ENCODE measurements at places on chromosomes 2 and 18. TPM values are rescaled to one million over a fixed set of nuclear protein-coding genes. Genes with fewer than 3 reads are reported as not detected.
A peak's percentile ranks its signal among the peaks of the same experiment; 100 is the strongest.

GRCh38 chr18:47929681-47930198, 719 bp downstream of the SMAD2 start:
- no peak for DNase-seq

GRCh38 chr2:180033993-180034894, 27.1 kb upstream of the CWC22 start:
- no peak for DNase-seq

DNA sequence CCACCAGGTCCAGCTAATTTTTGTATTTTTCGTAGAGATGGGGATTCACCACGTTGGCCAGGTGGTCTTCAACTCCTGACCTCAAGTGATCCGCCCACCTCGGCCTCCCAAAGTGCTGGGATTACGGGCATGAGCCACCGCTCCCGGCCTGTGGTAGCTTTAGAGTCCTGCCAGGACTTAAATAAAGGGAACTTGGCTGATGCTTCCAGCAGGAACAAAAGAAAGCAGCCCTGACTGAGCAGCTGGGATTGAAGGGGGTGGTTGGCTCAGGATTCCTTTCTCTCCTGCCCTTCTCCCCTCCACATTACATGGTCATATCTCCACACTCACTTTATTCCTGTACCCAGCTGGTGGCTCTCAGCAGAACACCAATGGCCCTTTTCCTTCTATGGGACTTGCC, 20.0 kb downstream of the EFHD1 start:
- DNase-seq = no peak

GRCh38 chr2:44770221-44771195, 171.0 kb upstream of the SIX3 start:
- DNase-seq = peak; percentile 64

DNA sequence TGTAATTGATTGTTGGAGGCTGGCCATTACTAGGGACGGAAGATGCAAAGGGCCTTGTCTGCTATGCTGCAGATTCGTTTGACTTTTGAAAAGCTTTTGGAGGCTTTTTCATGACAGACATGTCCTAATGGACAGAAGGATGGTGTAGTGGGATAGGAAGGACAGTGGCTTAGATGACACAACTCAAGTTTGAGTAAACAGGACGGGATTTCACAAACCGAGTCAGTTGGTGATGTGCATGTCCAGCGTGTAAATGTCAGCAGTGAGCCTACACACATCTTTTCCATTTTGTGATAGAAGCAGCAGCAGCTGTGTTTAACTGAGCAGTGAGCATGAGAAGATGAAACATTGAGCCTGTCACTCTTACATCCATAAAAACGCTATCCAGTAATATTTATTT, 76.0 kb downstream of the NCK2 start:
- DNase-seq = no peak

DNA sequence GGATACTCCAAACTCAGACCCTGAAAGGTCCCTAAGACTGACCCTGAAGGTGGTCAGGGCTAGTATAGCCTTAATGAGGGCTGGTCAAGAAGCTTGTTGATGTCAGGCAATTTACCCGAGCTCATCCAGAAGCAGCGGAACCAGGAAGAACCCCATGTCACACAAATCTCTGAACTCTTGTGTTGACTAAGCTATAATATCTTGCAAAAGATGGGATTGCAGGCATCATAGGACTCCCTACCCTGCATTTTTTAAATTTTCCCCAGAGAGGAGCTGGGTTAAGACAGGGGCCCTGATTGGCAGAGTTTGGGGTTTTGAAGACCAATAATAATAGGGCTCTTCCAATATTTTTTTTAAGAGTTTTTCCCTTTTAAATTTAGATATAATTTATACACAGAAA, 2.0 kb upstream of the PLEKHB2 start:
- no peak for DNase-seq

DNA sequence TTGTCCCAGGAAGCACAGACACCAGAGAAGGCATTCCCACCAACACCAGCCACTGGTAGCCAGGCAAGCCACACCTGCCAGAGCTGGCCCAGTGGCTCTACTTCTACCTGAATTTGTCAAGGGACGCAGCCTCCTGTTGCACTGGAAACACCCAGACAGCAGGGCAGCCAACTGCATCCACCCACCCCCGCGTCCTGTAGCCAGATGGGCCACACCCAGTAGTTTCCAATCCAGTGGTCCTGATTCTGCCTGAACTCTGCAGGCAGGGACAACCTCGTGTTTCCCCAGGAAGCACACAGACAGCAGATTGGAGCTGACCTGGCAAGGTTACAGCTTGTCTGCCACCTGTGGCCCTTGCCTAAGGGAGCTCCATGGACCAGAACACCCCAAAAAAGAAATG, 18.2 kb downstream of the PFN4 start:
- DNase-seq = no peak

DNA sequence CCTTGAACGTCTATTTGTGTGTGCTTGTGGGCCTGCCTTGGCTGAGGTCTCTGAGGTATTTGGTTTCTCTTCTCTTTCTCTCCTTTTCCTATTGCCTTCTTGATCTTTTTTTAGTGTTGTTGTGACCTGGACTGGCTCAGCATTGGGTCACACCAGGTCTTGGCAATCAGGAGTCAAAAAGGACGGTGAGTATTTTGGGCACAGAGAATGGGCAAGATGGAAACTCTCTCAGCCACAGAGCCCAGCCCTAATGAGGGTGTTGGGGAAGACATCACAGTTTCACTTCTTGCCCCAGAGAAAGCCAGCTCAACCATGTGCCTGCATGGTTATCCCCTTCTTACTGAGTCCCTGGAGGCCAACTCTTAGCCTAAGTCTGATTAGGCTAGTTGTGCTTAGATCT, 13.7 kb upstream of the INO80C start:
- no peak for DNase-seq

DNA sequence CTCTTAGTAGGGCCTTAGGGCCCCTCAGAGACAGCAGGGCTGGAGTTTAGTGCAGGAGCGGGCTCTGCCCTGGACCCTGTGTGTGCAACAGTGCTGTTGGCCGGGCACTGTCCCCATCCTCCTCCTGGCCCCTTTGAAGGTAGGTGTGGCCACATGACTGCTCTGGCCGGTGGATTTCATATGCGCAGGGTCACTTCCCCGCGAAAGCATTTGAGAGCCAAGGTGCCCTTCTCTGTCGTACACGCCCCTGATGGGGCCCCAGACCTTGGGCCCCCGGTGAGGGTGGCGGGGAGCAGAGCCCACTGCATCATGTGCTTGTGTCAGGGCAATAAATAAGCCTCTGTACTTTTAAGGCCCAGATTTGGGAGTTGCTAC, 15.5 kb downstream of the TMEM177 start:
- no peak for DNase-seq

GRCh38 chr2:96530144-96530430, 6.5 kb upstream of the ARID5A start:
- DNase-seq = no peak

The CYBRD1 gene
- polyA plus RNA-seq = 21.1 TPM

The LYPD6 gene
- polyA plus RNA-seq = 8.1 TPM

The RAD51AP2 gene
- 0.02 TPM for polyA plus RNA-seq
